Mucosa of descending colon (tissue), 3 donors: ENCODE measurements at places on chromosomes 12 and 14. TPM values are rescaled to one million over a fixed set of nuclear protein-coding genes. Genes with fewer than 3 reads are reported as not detected.

LRRC10 gene
- total RNA-seq = not detected

GRCh38 chr14:90545966-90546751, 149.3 kb downstream of the CALM1 start:
- peak; percentile 31 for DNase-seq

DNA sequence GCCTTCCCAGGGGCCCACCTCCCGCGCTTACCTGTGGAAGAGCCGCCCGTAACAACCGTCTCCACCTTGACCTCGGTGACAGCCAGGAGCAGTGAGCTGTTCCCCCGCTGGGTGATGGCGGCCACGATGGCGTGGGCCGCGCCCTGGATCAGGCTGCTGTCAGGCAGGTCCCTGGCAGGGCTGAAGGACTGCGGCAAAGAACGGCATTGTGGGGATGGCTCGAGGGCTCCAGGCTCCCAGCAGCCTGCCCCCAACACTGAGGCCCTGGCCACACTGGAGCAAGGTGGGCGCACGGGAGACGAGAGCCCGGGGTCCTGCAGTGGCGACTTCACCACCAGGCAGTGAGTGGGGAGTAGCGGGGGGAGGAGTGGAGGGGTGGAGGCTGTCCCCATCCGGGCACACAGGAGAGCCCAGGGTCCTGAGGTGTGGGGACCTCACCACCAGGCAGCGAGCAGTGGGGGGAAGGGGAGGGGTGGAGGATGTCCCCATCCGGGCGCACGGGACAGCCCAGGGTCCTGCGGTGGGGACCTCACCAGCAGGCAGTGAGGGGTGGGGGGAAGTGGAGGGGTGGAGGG, 25.0 kb downstream of the JAG2 start:
- no peak for DNase-seq

GRCh38 chr14:51684760-51685159, 33.0 kb downstream of the FRMD6 start:
- DNase-seq = no peak
